ENCODE measurements at places on chromosomes 2 and 18.

GRCh38 chr18:75429975-75430374 is 2.5 kb upstream of the SMIM21 start:
- no peak overlapping the region for H3K27ac ChIP-seq
- H3K4me3 ChIP-seq: no peak overlapping the region
- DNase-seq: no peak
- H3K36me3 ChIP-seq: no peaks in the 10 kb centered on the region

DNA sequence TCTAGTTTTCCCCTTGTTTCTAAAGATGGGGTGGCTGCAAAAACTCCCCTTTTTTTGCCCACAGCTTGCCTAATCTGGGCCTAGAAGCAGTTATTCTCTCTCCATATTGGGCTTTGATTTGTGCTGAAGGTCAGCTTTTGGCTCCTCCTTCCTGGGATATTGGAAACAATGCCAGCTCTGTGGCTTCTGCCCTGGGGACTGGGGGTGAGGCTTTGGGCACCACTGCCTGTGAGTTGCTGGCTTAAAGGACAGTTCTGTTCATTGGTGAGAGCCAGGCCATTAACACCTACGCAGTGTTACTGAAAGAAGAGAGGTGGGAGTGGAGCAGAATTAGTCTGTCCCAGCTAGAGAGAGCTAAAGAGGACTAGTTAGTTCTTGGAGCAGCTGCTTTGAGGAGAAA is 4.3 kb downstream of the UBXN2A start:
- no peaks in the 10 kb centered on the region for H3K36me3 ChIP-seq
- no peak for DNase-seq
- H3K4me1 ChIP-seq: peaks cover 3% of the 10 kb centered on the region
- no peak overlapping the region for H3K4me3 ChIP-seq

DNA sequence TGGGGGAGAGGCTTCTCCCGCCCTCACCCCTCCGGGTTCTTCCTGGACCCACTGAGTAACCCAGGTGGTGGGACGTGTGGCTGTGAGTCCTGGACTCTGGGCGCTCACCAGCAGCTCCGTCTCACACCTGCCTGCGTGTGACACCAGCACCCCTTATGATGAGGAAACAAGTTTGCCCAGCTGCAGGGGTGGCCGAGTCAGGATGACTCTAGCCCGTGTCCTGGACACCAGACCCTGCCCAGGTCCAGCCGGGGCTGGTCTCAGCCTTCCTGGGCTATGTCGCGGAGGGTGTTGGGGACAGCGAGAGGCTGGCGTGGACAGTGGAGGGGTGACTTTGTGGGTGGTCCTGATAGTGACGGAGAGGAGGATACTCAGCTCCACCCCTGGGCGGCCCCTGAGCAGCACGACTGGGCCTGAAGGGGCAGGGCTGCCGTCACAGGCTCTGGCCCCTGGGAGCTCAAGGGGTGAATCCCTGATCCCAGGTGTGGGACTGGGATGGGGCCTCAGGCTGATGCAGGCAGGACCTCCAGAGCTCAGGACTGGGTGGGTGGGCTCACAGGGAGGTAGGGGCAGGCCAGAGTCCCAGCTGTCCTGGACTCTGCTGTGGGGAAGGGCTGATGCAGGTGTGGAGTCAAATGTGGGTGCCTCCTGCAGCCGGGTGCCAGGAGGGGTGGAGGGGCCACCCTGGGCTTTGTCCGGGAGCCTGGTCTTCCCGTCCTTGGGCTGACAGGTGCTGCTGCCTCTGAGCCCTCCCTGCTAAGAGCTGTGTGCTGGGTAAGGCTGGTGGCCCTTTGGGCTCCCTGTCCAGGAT is 3.7 kb downstream of the GPR35 start:
- no peaks in the 10 kb centered on the region for H3K36me3 ChIP-seq
- H3K27ac ChIP-seq: no peak overlapping the region
- no peaks in the 10 kb centered on the region for H3K4me1 ChIP-seq
- H3K4me3 ChIP-seq: no peak overlapping the region
- DNase-seq: no peak

GRCh38 chr2:233892793-233893192 is 24.4 kb upstream of the TRPM8 start:
- no peak overlapping the region for H3K4me3 ChIP-seq
- no peaks in the 10 kb centered on the region for H3K27me3 ChIP-seq
- no peaks in the 10 kb centered on the region for H3K36me3 ChIP-seq
- H3K4me1 ChIP-seq: no peaks in the 10 kb centered on the region
- no peak for DNase-seq
- no peak overlapping the region for H3K27ac ChIP-seq

DNA sequence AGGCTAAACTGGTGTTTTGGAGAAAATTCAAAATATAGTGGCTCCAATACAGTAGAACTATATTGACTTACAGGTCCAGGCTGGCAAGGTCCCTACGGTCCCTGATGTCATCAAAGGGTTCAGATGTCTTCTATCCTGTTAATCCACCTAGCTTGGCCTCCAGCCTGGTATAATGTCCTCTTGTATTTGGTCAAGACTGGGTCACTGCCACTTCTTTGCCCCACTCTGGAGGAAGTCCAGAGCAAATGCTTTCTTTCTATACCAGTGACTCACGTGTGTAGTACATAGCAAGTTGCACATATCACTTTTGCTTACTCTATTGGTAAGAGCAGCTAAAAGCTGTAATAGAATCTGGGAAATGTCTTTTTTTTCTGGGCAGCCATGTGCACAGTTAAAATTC is 80.8 kb downstream of the LCLAT1 start:
- no peak overlapping the region for H3K27ac ChIP-seq
- peaks cover 23% of the 10 kb centered on the region for H3K4me1 ChIP-seq
- H3K27me3 ChIP-seq: no peaks in the 10 kb centered on the region
- H3K36me3 ChIP-seq: peaks cover 2% of the 10 kb centered on the region
- DNase-seq: no peak

- H3K27ac ChIP-seq: no peak overlapping the region
- H3K36me3 ChIP-seq: no peaks in the 10 kb centered on the region
- no peak overlapping the region for H3K4me3 ChIP-seq
- H3K4me1 ChIP-seq: no peaks in the 10 kb centered on the region
Measured at GRCh38 chr2:162177301-162177700, 25.3 kb upstream of the GCG start.

DNA sequence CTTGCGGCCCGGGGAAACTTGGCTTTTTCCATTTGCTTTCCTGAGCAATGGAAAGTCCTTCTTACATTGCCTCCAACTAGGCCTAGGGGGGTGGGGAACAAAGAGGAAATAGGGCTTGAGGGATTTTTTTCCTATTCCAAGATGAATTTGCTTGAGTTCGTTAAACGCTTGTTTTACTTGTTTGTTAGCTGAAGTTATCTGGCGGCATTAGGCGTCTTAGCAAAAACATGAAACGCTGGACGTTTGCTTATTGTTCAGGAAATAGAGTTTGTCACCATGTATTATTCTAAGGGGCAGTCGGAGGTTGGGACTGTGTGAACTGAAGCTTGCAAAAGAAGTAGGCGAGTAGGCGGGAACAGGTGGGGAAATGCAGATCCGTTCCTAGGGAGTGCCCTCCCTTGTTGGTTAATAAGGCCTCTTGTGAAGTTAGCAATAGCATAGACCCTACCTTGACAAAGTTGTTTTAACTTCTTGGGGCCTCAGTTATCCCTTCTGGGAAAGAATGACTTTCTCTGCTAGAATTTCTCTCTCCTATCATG is 1.9 kb downstream of the CABLES1 start:
- peaks cover 6% of the 10 kb centered on the region for H3K27me3 ChIP-seq
- peaks cover 48% of the 10 kb centered on the region for H3K4me1 ChIP-seq
- H3K4me3 ChIP-seq: peak overlapping the region; percentile 50
- no peaks in the 10 kb centered on the region for H3K36me3 ChIP-seq
- peak; percentile 55 for DNase-seq
- no peak overlapping the region for H3K27ac ChIP-seq

DNA sequence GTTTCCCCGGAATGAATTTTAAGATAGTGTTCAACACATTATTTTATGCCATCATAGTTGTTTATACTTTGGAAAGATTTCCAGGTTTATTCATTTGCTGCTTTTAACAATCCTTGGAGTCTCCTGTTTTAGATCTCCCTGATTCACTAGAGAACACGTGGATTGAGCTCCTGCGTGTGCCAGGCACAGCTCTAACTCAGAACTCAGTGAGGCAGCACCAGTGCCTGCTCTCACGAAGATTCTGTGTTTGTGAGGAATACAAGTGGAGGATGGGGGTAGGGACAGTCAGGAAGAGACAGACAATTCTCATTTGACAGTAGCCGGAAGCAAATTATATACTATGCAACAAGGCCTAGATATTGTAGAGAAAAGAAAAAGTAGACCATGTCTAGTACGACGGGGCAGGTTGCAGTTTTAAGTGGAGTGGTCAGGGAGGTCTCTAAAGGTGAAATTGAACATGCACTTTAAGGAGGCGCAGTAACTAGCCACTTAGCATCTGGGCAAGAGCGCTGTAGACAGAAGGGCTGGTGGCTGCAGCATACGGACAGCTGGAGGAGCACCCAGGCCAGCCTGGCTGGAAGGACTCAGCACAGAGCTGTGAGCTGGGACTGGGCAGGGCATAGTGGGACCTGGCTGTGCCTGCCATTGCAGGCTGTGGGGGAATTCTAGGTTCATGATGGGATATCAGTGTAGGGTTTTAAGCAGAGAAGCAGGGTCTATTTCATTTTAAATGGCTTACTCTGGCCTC is 24.3 kb downstream of the RNF144A start:
- no peaks in the 10 kb centered on the region for H3K4me1 ChIP-seq
- no peaks in the 10 kb centered on the region for H3K36me3 ChIP-seq
- H3K4me3 ChIP-seq: no peak overlapping the region
- no peak for DNase-seq
- H3K27ac ChIP-seq: no peak overlapping the region

DNA sequence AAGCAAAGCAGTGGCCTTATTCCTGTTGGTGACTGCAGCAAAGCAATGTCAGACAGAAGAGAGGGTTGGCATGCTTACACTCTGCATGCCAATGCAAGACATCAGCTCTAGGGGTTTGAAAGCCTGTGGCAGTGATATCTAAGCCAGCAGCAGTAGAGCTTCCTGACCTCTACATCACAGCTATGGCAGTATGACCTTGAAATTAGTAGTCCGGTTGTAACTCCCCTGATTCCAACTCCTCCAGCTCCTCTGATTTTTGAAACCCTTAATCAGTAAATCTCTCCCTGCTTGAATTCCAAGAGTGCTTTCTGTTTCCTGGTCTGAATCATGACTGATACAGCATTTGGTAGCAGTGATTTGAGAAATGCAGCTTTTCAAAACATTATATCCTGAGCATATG is 60.0 kb upstream of the LRP1B start:
- H3K27ac ChIP-seq: no peak overlapping the region
- H3K4me1 ChIP-seq: no peaks in the 10 kb centered on the region
- no peaks in the 10 kb centered on the region for H3K27me3 ChIP-seq
- H3K4me3 ChIP-seq: no peak overlapping the region
- DNase-seq: peak; percentile 42

GRCh38 chr2:29325544-29325943 is 210.3 kb downstream of the CLIP4 start:
- H3K4me1 ChIP-seq: no peaks in the 10 kb centered on the region
- H3K36me3 ChIP-seq: no peaks in the 10 kb centered on the region
- no peak overlapping the region for H3K4me3 ChIP-seq
- DNase-seq: no peak

- no peaks in the 10 kb centered on the region for H3K4me1 ChIP-seq
- H3K27me3 ChIP-seq: no peaks in the 10 kb centered on the region
- DNase-seq: no peak
- H3K36me3 ChIP-seq: no peaks in the 10 kb centered on the region
- H3K4me3 ChIP-seq: no peak overlapping the region
Measured at GRCh38 chr18:45526114-45526841, 89.0 kb upstream of the SLC14A2 start.

DNA sequence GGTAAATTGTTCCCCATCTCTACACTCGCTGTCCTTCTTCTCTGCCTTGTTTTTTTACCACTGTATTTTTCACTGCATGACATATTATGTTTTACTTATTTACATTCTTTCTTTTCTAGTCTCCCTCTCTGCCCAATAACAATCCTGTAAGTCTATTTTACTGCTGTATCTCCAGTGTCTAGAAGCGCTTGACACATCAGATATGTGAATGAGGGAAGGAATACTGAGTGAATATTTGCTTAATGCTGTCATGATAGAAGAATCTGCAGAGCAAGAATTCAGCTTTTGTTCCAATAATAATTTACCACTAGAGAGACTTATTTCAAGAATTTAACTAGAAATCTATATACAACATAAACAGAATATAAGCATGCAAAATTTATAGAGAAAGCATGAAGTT is 99.5 kb downstream of the GALNT13 start:
- DNase-seq: no peak
- no peaks in the 10 kb centered on the region for H3K27me3 ChIP-seq
- H3K4me3 ChIP-seq: no peak overlapping the region
- no peaks in the 10 kb centered on the region for H3K4me1 ChIP-seq
- H3K36me3 ChIP-seq: no peaks in the 10 kb centered on the region
- no peak overlapping the region for H3K27ac ChIP-seq

- DNase-seq: no peak
- H3K36me3 ChIP-seq: no peaks in the 10 kb centered on the region
- H3K4me1 ChIP-seq: peaks cover 6% of the 10 kb centered on the region
- H3K4me3 ChIP-seq: no peak overlapping the region
- peaks cover 13% of the 10 kb centered on the region for H3K27me3 ChIP-seq
- no peak overlapping the region for H3K27ac ChIP-seq
Measured at GRCh38 chr2:232973011-232973735, 39.9 kb downstream of the NGEF start.

- no peaks in the 10 kb centered on the region for H3K27me3 ChIP-seq
- DNase-seq: no peak
- H3K4me1 ChIP-seq: no peaks in the 10 kb centered on the region
- no peak overlapping the region for H3K4me3 ChIP-seq
Measured at GRCh38 chr18:54794823-54795222, 33.5 kb upstream of the RAB27B start.

GRCh38 chr2:107091163-107091864 is 205.3 kb upstream of the ST6GAL2 start:
- no peak overlapping the region for H3K4me3 ChIP-seq
- no peaks in the 10 kb centered on the region for H3K36me3 ChIP-seq
- peak overlapping the region; percentile 15 for H3K27ac ChIP-seq
- peak; percentile 36 for DNase-seq
- peaks cover 13% of the 10 kb centered on the region for H3K27me3 ChIP-seq
- peaks cover 4% of the 10 kb centered on the region for H3K4me1 ChIP-seq

GRCh38 chr18:13500869-13501542 is 225.4 kb downstream of the FAM210A start:
- H3K27me3 ChIP-seq: peaks cover 3% of the 10 kb centered on the region
- H3K4me1 ChIP-seq: peaks cover 5% of the 10 kb centered on the region
- no peak for DNase-seq
- H3K27ac ChIP-seq: no peak overlapping the region
- no peaks in the 10 kb centered on the region for H3K36me3 ChIP-seq
- no peak overlapping the region for H3K4me3 ChIP-seq

DNA sequence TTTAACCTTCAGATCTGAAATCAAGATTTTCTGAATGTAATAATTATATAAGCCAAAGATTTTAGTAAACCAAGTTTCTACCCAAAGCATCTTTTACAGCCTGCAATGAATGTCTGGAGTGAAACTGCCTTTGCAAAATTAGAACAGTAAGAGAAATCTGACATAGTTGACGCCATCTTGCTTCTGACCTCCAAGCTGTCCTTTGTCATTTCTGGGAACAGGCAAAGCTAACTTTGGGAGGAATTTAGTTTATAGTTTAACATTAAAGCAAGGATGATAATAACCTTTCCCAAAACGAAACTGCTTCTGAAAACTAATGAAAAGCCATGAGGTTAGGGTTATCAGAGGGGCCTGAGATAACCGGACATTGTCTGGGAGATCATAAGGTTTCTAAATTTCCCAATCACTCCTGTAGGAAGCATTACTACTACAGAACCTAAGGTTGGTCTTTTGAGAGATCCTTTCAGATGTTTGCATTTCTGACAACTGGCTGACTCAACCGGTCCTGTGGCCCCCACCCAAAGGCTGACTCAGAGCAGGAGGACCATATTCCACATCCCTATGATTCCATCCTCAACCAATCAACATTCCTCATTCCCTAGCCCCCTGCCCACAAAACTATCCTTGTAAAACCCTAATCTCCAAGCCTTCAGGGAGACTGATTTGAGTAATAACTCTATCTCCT is 124.5 kb downstream of the TMEM131 start:
- no peaks in the 10 kb centered on the region for H3K36me3 ChIP-seq
- DNase-seq: no peak
- H3K27me3 ChIP-seq: no peaks in the 10 kb centered on the region
- H3K27ac ChIP-seq: no peak overlapping the region
- no peak overlapping the region for H3K4me3 ChIP-seq

All from cardiac muscle cell (in vitro differentiated cells and primary cell).